ENCODE measurements at places on chromosomes 2 and 18. TPM values are rescaled to one million over a fixed set of nuclear protein-coding genes. Genes with fewer than 3 reads are reported as not detected.

Gene RAPGEF4
- 6.2 TPM for total RNA-seq

Gene PHOSPHO2
- total RNA-seq: 2.3 TPM

Gene ST3GAL5
- total RNA-seq: 19.7 TPM

Gene ANTXR1
- total RNA-seq: 18.4 TPM

Gene GALR1
- total RNA-seq: not detected

Gene ZNF892
- 7.2 TPM for total RNA-seq

Gene CFLAR
- 194 TPM for total RNA-seq

Gene KCNG2
- not detected for total RNA-seq

Gene NT5DC4
- not detected for total RNA-seq

Gene FLACC1
- 1.0 TPM for total RNA-seq

Gene METTL8
- total RNA-seq: 10.3 TPM

Gene HOXD13
- not detected for total RNA-seq

Gene CPO
- total RNA-seq: not detected

Gene CD207
- under 0.01 TPM for total RNA-seq

Gene CIB4
- not detected for total RNA-seq

Gene SGPP2
- not detected for total RNA-seq

Gene MTCL1
- total RNA-seq: 20.5 TPM

Gene POU3F3
- not detected for total RNA-seq

Gene RBKS
- 0.99 TPM for total RNA-seq

Gene CHST9
- not detected for total RNA-seq

Gene CRYBA2
- total RNA-seq: not detected

Gene HOXD4
- total RNA-seq: 2.8 TPM

Gene AMER3
- total RNA-seq: not detected

Gene LINC00305
- total RNA-seq: not detected

Gene KLHL30
- 0.19 TPM for total RNA-seq

Gene SPEG
- 0.63 TPM for total RNA-seq

Gene RNF144A
- 9.6 TPM for total RNA-seq

Gene IMP4
- 120 TPM for total RNA-seq

Gene MEX3C
- 40.2 TPM for total RNA-seq

Gene PID1
- total RNA-seq: 2.2 TPM

Gene GRP
- not detected for total RNA-seq

Gene CD28
- under 0.01 TPM for total RNA-seq

Gene NAPG
- 28.6 TPM for total RNA-seq

Gene ITGB6
- total RNA-seq: not detected

Gene REG3G
- total RNA-seq: not detected

Gene DCTN1
- total RNA-seq: 147 TPM

Gene SH2D6
- total RNA-seq: 0.28 TPM

Gene FZD7
- total RNA-seq: 0.85 TPM

Gene UGT1A10
- not detected for total RNA-seq

Gene TFPI
- total RNA-seq: 294 TPM

Gene CRACDL
- 8.7 TPM for total RNA-seq

Gene LRRC30
- not detected for total RNA-seq

Gene CTAGE1
- 0.09 TPM for total RNA-seq

Gene CRYGD
- total RNA-seq: not detected

Gene PAIP2B
- 0.54 TPM for total RNA-seq

Gene APCDD1
- total RNA-seq: under 0.01 TPM

Gene MTIF2
- total RNA-seq: 37.5 TPM

Gene NEU4
- total RNA-seq: not detected

Gene KCNE4
- total RNA-seq: not detected

Gene IGFBP5
- total RNA-seq: 52.9 TPM

Gene VIT
- 0.09 TPM for total RNA-seq

Gene NR4A2
- total RNA-seq: under 0.01 TPM

Gene ARHGAP15
- total RNA-seq: not detected

Gene ELOA2
- not detected for total RNA-seq

Gene TNFAIP6
- 1.8 TPM for total RNA-seq

All from endothelial cell of coronary artery (primary cell).